ENCODE measurements at places on chromosomes 1 and 21.
A peak's percentile ranks its signal among the peaks of the same experiment; 100 is the strongest.

- DNase-seq = no peak
Observed at GRCh38 chr1:192580351-192580962, 4.9 kb downstream of the RGS1 start.

DNA sequence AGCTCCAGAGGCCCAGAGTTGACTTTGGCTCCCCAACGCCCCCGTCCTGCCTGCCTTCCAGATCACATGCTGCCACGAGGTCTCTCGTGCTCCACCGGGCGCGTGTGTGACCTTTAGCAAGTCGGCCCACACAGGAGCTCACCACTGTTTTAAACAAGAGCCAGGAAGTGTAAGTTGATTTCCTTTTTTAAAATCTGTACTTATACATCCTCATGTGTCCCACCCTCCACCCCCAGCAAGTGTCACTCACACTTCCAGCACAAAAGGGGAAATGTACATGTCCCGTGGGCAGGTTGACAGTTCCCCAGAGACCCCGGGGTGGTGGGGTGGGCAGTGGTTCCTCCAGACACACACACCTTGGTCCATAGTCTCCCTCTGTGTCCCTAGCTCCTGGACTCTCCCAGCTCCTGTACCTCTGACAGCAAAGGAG lies 84.4 kb downstream of the STUM start:
- no peak for DNase-seq

DNA sequence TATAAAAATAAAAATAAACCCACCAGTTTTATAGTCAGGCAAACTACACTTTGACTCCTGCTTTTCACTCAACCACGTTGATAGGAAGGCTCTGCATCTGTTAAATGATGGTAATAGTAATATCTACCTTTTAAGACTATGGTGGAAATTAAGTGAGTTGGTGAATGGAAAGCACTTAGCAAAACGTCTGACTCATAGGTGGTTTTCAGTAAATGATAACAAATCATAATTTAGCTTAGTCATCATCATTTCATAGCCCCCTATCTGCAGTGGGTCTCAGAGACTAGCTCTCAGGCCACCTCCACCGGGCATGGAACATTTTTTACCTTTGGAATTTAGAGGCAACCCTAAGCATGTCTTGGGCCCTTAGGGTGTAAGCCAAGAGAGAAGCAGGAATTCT lies 160.0 kb downstream of the PDE4B start:
- no peak for DNase-seq

DNA sequence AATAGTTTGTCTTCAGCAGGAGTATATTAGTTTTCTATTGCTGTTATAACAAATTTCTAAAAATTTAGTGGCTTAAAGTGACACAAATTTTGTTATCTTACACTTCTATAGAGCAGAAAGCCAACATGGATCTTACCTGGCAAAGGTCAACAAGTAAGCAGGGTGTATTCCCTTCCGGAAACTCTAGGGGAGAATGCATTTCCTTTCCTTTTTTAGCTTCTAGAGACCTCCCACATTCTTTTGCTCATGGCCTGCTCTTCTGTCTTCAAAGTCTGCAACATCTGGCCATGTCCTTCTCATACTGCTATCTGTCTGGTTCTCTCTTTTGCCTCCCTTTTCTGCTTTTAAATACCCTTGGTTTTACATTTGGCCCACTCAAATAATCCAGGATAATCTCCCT lies 242.6 kb downstream of the ZNF648 start:
- DNase-seq = no peak

DNA sequence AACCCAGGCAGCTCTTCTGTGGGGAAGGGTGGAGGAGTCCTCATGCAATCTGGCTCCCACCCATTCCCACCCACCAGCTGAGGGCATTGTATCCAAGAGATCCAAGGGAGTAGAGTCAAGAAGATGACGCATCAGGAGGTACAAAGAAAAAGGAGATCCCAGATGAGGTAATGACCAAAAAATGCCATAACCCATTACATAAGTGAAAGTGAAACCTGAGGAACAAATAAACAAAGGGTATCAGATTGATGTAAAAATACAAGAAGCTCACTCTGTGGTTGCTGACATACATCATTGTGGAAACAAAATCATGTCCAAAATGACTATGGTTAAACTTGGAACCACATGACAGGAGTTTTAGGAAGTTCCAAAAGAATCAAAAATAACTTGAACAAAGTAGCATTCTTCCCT lies 42.5 kb downstream of the CCN1 start:
- DNase-seq = no peak

DNA sequence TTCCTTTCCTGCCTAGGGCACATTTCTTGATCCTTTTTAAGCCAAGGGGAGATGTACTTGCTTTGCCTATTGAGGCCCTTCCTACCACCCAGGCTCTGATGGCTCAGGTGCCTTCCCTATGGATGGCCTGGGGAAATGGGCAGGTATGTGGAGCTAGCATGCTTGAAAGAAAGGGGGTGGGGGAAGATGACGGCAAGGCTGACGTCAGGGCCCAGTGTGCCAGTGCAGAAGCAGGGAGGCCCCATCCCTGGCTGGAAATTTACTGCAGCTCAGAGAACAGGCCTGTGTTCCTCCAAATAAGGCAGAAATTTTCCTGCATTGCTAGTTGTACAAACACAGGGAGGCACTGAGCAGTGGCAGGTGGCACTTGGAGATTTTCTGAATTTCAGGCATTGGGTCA lies 453.2 kb upstream of the VAMP3 start:
- DNase-seq = no peak

- no peak for DNase-seq
Observed at GRCh38 chr1:56773341-56774066, 45.7 kb downstream of the FYB2 start.

- DNase-seq = no peak
Observed at GRCh38 chr1:193740762-193741161, 554.3 kb upstream of the B3GALT2 start.

DNA sequence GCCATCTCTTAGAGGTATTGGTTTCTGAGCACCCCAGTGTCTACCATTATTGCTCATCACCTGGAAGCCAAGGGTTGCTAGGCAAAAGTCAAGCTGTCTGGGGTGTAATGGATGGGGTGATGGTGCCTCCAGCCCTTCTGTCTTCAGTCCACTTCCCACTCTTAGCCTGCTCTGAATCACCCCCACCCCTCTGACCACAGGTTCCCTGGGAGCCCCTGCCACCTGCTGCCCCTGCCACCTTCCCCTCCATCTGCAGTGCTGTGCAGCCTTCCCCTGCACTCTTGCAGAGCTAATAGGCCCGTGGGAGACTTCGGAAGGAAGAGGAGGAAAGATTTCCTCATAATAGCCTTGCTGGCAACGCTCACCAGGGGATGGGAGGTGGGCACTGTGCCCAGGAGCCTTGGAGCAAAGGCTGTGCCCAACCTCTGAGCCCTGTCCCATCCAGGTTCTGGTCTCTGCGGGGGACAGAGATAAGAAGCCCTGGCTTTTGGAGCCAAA lies 35.5 kb downstream of the CAPN2 start:
- no peak for DNase-seq

- DNase-seq = no peak
Observed at GRCh38 chr1:232533328-232533727, 96.6 kb downstream of the SIPA1L2 start.

DNA sequence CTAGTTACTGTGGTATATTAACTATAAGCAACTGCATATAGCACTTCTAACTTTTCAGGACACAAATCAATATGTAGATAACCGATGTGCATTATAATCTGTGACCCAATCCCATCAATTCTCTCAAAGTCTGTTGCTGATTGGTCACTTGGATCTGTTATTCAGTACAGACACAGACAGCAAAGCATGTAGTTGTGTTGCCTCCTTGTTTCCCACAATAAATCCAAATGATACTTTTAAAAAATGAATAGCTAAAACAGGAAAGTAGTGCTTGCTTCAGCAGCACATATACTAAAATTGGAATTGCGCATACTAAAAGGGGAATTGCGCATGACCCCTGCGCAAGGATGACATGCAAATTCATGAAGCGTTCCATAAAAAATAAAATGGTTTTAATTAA lies 28.1 kb downstream of the NDC1 start:
- DNase-seq = no peak

DNA sequence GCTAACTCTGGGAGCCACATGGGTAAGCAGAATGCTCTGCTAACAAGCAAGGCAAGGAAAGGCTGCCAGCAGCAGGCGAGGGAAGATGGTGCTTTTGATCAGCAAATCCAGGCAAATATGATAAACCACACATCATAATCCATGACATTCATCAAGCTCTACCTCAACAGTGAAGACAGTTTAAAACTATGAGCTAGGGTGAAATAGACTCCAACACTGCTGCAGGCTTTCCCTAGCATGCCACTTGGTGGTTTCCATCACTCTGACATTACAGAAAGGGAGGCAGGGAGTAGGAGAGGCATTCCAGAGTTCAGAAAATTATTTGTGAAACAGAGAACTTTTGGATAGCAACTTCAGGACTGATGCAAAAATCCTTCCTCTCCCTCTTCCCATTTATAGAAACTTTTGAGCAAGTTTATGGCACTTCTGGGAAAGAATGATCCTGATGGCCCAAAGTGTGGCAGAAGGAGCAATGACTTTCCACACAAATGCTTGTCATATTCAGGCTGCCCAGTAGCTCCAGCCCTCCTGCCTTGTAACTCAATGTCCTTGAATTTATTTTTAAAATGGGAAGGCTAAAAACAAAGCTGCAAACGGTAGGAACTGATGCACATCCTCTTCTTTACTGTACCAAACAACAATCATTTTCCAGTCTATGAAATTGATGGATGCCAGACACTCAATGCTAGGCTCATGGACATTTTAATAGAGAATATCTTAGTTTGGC lies 70.8 kb downstream of the SMYD2 start:
- no peak for DNase-seq

DNA sequence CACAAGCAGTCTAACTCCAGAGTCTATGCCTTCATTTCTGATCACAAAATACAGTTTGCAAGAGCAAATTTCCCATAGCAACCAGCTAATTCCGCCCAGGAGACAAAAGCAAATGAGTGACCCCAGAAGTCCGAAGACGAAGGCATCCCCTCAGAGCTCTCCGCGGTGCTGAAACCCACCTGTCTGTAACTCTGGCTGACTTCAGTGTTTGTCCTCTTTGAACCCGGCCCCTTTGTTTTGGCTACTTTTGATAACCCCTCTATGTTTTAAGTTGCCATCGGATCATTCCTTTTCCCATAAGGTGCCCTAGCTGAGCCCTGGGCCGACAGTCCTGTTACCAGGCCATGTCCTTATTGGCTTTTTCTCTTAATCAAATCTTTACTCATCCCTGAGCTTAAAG lies 515.8 kb downstream of the PTPRU start:
- no peak for DNase-seq

- no peak for DNase-seq
Observed at GRCh38 chr1:11691928-11692711, 610 bp downstream of the DRAXIN start.

GRCh38 chr1:242178924-242179708 lies 180.2 kb upstream of the MAP1LC3C start:
- DNase-seq = no peak

- DNase-seq = peak; percentile 81
Observed at GRCh38 chr1:160726498-160727315, 12.3 kb upstream of the SLAMF7 start.

DNA sequence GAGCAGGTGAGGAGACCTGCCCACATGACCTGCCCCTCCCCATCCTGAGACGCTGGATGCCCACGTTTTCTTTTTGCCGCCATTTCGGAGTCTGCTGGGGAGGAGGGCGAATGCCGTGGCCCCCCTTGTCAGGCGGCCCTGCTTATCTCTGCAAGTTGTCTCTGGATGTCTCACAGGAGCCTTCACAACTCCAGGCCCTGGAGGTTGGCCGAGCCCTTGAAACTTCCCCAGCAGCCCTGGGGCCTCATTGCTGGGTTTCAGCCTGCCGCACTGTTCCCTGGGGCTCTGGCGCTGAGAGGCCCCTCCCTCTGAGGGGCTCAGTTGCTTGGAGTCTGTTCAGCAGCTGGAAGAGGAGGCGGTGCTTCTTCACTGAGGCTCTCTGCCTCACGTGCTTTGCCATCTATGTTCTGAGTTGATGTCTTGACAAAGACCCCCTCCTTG lies 29.8 kb upstream of the ZBTB21 start:
- no peak for DNase-seq

GRCh38 chr1:197062692-197063091 lies 4.4 kb downstream of the F13B start:
- no peak for DNase-seq

DNA sequence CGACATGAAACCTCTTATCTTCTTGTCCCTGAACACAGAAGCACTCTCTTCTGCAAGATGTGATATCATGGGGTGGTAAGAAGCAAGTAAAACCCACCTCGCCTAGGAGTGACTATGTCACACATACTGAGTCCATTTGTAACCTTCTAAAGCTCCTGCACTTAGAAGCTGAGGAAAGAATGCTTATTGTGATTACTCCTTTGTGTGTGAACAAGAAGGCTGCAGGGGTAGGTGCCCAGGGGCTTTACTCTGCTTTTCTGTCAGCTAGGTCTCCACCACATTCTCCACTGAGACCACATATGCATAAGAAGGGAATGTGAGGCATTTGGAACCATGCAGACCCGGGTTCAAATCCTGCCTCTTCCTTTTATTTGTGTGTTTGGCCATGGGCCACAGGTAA lies 144.3 kb downstream of the DMRTA2 start:
- no peak for DNase-seq

DNA sequence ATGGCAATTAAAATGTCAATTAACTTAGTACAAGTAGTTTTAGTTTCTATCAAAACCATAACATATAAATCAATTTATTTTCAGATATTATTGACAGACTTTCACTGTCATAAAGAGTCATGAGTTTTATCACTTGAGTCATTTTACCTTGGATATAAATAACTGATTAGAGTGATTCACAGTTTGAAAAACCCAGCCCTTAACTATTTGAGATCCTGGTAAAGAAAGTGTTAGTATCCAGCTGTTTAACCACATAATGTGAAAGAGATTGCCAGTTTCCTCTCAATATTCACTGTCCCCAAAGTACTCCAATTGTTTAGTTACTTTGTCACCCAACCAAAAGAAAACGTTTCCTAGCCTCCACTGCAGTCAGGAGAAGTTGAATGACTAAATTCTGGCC lies 91.3 kb downstream of the UCHL5 start:
- no peak for DNase-seq

DNA sequence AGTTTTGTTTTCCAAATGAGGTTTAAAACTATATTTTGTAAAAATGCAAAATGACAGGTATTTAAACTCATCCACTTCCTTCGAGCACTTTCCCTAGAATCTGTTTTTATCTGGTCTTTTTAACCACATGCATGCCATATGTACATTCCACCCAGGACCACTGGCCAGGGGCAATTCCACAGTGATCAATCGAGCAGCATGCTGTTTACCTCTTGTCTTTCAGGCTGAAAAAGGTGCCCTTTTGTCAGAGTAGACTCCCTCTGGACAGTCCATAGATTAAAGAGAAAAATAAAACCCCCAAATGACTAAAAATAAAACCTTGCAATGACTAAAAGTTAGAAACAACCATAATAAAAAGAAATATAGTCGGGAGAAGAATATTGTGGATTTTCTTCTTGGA lies 313.3 kb downstream of the LMO4 start:
- DNase-seq = no peak

- DNase-seq = no peak
Observed at GRCh38 chr1:172776071-172776470, 117.2 kb downstream of the FASLG start.

GRCh38 chr21:21737186-21737585 lies 739.0 kb downstream of the NCAM2 start:
- no peak for DNase-seq

All from natural killer cell treated with Interleukin-12 subunit alpha and Interleukin-12 subunit beta and Interleukin-15 and Interleukin-18, amount 100 ng/mL, for 72 hours (primary cell).